C1 segment of cervical spinal cord (tissue), 14 donors: ENCODE measurements at places on chromosomes 3 and 15.

GRCh38 chr15:69032031-69032430, 17.5 kb downstream of the NOX5 start:
- DNase-seq: no peak

- DNase-seq: no peak
Observed at GRCh38 chr3:135792174-135792573, 173.4 kb upstream of the PPP2R3A start.

DNA sequence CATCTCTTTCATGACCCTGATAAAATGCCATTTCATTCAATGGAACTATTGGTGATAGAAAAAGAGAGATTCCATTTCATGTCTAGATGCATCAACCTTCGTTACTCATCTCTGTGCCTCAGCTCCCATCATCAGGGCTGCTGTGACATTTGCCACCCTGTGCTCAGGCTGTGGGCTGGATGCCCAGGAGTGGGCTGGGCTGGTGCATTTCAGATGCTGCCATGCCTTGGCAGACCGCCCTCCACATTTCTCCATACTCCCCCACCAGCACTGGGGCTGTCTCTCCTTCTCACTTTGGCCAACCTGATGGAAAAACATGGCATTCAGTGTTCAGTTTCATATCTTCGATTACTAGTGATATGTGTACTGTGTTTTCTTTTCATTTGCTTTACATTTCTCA, 59.1 kb downstream of the DNASE1L3 start:
- peak; percentile 60 for DNase-seq

DNA sequence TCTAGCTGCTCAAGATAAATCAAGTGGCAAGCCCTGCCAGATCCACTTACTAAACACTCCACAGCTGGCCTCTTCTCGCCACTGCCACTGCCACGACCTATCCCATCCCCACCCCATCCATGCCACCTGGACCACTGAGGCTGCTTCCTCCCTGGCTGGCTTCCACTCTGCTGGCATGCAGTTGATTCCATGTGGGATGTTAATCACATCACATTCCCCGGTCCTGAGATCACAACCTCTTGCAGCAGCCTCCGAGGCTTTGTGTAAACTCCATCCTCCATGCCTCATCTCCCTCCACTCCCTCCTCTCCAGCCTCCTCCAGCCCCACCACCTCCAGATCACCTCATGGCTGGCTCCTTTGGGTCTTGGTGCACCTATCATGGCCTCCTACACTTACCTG, 7.7 kb downstream of the NCKIPSD start:
- DNase-seq: no peak

GRCh38 chr3:171854649-171855305, 11.6 kb downstream of the TMEM212 start:
- DNase-seq: no peak

GRCh38 chr15:74168711-74169126, 4.8 kb upstream of the ISLR start:
- no peak for DNase-seq

DNA sequence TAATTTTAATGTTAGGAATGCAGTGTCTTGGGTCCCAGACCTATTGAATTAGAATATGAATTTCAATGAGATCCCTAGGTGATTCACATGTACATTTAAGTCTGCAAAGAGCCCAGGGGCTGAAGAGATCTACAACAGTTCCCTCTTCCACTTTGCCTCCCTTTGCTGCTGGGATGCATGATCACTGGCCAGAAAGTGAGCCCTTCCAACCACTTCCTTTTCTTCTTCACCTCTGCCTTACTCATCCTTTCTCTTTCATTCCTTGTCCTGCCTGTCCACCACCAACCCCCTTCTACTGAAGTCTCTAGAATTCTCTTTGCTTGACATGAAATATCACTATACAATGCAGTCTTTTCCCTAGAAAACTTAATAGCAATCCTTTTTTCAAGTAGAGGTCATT, 222.4 kb upstream of the LRIG1 start:
- no peak for DNase-seq

GRCh38 chr3:110311541-110311940, 760.1 kb upstream of the NECTIN3 start:
- DNase-seq: no peak

- DNase-seq: no peak
Observed at GRCh38 chr3:117692416-117692995, 982.9 kb downstream of the TUSC7 start.

- no peak for DNase-seq
Observed at GRCh38 chr15:100205549-100206295, 136.1 kb downstream of the ADAMTS17 start.
